Activated CD8-positive, alpha-beta memory T cell treated with anti-CD3 and anti-CD28 coated beads, Interleukin-2, amount 50 U/mL, for 48 hours (primary cell): ENCODE measurements at places on chromosomes 5 and 9.
A peak's percentile ranks its signal among the peaks of the same experiment; 100 is the strongest.

DNA sequence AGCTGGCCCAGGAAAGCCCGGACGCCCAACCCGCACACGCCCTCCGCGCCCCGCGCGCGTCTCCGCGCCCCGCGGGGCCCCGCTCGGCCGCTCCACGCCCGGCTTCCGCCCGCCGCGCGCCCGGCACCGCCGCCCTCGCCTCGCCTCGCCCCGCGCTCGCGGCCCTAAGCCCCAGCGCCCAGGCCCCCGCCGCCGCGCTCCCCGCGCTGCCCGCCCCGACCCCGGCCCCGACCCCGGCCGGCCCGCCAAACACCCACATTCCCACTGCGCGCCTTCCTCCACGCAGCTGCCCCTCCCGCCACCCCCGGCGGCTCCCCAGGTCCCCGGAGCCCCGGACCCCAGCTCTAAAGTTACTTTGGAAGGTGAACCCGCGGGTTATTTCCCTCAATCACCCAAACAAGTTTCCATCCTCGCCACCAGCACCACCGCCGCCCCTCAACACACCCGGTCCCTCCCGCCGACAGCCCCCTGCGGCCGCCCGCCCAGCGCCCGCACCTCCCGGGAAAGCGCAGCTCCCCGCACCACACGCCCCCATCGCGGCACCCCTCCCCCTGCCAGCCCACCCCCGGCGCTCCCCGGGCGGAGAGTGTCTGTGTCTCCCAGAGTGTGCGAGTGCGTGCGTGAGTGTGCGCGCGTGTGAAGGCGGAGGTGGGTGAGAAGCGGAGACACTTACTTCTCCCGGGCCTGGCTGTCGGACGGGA is 439 bp downstream of the SSBP2 start:
- DNase-seq = no peak

GRCh38 chr9:69279084-69279731 is 45.8 kb upstream of the ENTREP1 start:
- DNase-seq = no peak

DNA sequence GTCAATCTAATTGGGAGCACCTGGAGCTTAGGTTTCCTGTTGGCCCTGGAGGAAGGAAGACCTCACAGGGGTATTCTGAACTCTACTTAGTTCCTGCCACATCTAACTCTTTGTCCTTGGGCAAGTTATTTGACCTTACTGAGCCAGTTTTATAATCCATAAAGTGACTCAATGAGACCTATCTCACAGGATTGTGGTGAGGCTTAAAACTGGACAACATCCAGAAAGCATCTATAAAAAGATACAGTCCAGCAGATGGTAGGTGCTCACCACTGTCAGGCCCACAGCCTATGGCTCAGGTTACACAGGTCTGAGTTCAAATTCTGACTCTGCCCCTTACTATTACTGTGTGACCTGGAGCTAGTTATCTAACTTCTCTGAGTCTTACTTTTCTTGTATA is 23.3 kb downstream of the KCNV2 start:
- no peak for DNase-seq

DNA sequence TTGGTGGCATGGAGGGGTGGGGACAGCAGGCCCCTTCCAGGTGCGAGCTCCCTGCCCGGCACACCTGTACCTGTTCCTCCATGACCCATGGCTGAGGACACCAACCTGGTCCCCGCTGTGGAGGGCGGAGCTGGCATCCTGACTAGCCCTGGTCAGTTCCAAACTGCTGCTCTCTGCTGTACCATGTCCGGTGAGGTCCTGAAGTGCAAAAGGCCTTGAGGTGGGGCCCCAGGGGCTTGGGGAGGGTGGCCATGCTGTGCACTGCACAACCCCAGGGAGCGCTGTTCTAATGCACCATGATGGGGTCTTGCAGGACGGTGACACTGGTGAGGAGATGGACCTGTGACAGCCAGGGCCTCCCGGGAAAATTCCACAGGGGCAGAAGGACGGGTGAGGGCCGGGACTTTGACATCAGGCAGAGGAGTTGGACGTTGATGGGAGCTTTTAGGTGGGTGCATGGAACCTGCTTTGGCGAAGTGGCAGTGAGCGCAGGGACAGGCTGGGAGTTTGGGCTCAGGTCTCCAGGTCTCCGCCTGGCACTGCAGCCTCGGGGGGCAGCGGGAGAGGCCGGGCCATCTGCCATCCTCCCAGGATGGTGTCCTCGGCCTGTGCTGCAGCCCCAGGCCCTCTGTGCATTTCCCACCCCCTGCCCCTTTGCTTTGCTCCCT is 38.9 kb downstream of the COL5A1 start:
- no peak for DNase-seq

DNA sequence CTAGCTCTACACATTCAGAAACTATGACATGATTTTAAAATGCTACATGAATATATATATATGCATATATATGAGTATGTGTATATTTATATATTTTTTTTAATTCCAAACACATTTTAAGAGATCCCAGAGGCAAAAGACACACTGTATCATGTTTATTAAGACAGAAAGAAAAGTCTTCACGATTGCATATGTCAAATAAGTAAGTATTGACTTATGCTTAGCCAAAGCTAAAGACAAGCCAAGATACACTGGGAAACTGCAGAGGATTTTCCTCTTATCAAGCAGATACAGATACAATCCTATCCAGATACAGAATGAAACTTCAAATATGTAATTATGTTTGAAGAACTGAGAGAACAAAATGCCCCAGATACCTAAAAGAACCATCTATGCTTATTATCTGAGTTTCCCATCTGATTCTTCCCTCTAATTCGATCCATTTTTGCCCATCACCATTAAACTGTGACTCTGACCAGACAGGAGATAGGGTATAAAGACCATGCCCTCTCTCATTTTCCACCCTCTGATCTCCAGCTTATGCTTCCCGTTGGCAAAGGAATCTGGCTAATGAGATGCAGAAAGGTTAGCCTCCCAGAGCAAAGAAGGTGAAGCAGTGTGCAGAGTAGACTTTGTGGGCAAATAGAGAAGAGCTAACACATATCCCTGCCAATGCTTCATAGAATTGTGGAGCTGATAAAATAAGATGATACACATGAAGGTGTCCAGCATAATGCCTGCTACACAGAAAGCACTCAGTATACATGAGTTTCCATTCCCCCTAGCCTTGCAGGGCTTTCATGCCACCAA is 131.0 kb upstream of the TARS1 start:
- DNase-seq = no peak

GRCh38 chr5:180129291-180130190 is 58.0 kb upstream of the RNF130 start:
- peak; percentile 30 for DNase-seq

DNA sequence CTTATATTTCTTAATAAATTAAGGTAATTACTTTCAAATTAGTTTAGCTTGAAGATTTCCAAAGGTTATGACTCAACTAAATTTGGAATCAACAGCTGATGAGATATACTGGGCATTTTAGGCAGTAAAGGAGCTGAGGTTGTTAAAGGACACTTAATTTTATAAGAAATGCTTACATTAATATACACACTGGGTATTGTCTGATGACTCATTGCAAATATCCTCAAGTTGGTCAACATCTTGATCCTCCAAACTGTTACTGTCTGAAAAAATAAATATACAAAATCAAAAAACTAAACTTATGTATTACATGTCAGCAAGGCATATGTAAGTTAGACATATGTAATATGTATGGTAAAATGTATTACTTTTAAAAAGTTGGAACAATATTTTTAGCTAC is 3.4 kb downstream of the GFM2 start:
- DNase-seq = no peak

DNA sequence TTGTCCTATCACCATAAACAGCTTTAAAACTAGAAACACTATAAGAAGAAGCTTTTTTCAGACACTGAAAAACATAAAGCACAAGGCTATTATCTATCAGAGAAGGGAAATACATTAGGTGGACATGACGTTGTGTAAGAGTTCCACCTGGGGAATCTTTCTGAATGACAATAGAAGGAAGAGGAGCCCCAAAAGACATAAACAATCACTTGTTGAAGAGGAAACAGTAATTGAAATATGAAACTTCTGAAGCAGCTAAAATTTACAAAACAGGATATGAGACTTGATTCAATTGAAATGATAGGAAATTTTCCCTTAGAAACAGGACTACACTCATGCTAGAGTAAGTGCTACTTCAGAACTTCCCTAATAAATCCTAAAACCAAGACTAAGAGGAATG is 933.6 kb downstream of the EFNA5 start:
- DNase-seq = no peak

GRCh38 chr9:20599195-20599594 is 23.1 kb downstream of the MLLT3 start:
- DNase-seq = no peak

DNA sequence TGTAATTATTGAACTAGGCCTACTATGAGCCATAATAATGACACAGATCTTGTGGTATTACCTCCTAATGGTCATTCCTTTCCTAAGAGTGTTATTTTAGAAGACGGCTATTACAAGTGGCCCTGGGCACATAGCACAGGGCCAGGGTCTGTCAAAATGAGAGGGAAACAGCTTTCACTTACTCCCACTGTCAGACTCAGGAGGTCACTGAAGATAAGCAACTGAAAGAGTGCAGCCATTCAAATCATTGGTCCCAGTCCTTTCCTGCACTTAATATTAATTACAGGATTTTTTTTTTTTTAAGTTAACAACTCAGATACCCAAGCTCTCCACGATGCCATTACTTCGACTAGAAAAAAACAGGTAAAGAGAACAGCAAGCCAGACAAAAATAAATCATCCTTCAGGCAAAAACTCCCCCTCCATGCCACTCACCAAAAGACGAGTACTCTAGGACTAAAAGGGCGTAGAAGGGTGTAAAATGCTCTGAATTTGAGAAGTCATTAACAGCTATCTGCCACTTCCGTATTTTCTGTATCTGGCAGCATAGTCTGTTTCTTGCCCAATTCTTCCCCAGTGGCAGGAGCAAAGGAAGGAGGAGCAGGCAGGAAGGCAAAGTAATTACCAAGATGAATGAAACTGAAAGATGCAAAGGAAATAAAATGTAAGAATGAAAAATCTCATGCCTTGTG is 87.4 kb downstream of the ZNF608 start:
- no peak for DNase-seq

GRCh38 chr5:72711351-72711750 is 105.1 kb upstream of the TNPO1 start:
- DNase-seq = no peak

- no peak for DNase-seq
These were observed 87.6 kb upstream of the SMARCA2 start for GRCh38 chr9:1927546-1927945.

DNA sequence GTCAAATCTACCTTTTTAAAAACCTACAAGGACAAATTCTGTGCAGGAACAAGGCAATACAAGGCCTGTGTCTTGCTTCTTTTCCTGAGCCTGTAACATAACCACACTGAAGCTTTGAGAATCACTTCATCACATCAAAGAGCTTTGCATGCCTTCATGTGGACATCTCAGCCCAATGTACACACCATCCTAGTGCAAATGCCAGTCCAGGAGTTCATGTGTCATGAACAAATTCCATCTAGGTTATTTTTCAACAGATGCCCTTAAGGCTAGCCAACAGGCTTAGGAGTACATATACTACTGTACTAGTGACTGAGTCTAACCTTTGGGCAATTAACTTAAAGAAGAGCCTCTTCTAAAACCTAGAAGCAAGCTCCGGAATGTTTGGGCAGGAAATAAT is 106.4 kb downstream of the CDH10 start:
- DNase-seq = no peak

GRCh38 chr5:168356592-168356991 is 65.1 kb downstream of the WWC1 start:
- DNase-seq = no peak
